Stimulated activated naive CD4-positive, alpha-beta T cell treated with Interleukin-2 at 50 U/mL for 16 hours (primary cell): ENCODE measurements at places on chromosomes 16 and 17.

- DNase-seq = no peak
These were observed 22.6 kb downstream of the PRPSAP1 start for GRCh38 chr17:76331083-76331482.

- DNase-seq = no peak
These were observed 31.6 kb downstream of the IQCK start for GRCh38 chr16:19749571-19750080.

DNA sequence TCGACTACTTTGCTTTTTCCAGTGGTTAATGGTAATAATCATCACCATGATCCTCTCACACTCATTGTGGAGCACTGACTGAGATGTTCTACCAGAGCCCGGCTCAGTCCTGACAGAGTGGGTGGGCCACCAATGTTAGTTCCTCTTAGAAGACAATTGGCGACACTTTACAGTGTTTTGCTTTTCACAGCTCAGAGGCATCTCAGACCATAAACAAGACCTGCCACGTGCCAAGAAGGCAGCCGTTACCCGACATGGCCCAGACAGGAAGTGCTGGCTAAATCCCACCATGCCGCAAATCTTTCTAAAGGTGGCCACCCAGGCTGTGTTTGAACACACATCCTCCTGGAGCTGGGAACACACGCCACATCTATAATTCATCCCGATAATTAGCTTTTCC is 103.7 kb downstream of the XYLT1 start:
- no peak for DNase-seq

DNA sequence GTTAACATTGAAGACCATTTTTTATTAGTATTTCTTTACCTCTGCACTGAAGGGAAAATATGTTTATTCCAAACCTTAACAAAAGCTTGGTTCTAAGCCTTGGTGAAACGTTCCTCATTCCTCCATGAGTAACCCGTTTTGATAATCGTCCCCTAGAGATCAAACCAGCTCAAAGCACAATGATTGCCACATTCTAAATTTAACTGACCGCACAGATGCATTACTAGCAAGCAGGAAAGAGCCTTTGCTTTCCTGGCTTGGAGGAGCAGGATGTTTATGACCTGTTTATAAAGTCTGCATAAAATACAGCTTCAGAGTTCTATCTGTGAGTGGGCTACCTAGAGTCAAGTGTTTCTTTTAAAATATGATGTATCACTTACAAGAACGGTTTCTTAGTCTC is 193.8 kb downstream of the TMEM114 start:
- no peak for DNase-seq

GRCh38 chr17:37118366-37119137 is 169.8 kb downstream of the AATF start:
- DNase-seq = no peak

DNA sequence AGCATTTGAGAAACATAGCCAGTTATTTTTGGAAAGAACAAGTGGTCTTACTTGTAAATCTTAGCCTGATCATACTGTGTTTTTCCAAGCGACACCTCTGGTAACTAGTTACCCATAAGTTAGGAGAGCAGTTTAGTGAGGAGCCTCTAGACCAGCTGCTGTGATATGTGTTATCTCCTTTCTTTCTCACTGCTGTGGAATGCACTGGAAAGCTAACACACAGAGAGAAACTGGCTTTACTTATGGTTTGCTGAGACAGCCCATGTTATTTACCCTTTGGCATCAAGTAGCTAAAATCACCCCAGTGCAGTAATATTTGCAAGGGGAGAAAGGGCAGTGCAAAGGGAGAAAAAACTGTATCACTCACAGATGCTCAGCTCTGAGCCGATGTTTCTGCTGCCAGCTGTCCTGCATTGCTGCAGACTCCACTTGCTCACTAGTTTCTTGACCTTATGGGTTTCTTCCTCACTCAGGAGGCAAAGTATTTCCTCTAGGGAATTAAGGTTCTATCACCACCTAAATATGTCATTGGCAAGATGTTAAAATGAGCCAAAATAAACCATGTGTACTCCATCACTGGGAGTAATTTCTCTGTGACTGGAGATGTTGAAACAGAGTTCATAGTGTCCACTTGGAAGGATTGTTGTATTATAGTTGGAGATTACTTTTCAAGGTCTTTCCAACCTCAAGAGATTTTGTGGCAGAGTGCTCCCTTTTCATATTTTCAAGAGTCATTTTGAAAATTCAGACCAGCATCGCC is 2.3 kb downstream of the RBFOX1 start:
- no peak for DNase-seq

DNA sequence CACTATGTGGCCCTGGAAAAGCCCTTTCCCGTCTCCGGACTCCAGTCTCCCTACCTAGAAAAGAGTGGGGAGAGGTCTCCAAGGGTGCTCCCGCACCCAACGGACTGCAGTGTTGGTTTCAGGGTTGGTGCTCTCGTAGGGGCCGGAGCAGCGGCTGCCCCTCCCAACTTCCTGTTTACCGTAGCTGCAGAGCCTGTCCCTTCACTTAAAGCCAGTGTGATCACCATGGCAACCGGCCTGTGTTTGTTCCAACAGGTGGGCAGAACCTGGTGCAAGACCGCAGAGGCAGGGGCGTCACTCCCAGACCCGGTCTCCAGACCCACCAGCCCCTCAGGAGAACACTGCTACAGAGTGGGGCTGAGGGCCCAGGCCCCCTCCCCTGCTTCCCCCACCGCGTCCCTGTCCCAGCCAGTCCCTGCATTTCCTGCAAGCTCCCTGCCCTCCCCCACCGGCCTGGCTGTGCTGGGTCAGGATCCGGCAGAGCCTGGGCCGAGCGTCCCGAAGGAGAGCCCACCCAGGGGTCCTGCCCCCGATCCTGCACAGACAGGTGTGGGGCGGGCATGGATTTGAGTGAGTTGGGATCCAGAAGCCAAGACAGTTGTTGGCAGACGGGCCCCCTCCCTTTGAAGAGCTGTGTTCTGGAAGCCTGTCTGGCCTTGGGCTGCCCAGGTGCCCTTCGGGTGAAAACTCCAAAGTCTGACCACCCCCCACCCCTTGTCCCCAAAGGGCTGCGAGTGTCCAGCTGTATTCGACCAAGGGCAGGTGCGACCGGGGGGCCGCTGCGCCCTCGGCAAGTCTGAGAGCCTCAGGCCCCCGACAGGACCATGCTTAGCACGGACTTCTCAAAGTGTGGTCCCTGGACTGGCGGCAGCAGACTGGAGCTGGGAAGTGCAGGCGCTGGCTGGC is 1.5 kb upstream of the BAIAP3 start:
- DNase-seq = peak; percentile 16

DNA sequence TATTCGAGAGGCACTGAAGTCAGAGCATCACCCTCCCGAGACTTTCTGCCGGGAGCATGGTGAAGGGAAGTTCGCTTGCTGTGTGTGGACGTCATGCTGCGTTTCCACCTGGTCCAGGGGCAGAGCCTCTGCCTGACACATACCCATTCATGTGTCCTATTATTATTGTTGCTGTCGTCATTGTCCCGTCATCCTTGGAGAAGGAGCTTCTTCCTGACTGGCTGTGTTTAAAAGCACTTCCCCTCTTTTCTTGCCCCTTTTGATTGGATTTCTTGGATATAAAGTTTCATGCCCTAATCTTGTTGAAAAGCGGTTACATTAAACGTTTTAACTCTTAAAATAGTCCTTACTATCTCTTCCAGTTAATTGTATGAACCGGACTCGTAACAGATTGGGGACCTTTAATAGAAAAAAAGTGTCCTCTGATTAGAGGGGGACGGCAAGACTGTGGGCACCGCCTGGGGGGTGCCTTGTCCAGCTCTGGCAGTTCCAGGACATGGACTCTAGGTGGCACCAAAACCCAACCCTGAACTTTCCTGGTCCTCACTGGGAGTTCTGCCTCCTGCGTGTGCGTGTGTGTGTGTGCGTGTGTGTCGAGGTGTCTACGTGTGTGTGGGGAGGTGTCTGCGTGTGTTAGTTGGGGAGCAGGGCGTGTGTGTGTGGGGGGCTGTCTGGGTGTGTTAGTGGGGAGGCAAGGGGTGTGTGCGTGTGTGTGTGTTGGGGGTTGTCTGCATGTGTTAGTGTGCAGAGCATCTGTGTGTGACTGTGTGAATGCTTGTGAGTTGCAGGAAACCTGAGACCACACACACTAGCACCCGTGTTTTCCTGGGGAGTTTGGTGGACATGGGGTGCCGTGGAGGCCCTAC is 133.3 kb upstream of the CIBAR2 start:
- DNase-seq = peak; percentile 4

- peak; percentile 31 for DNase-seq
These were observed 46.6 kb upstream of the NUDT7 start for GRCh38 chr16:77675464-77676324.

- no peak for DNase-seq
These were observed 14.9 kb downstream of the SHCBP1 start for GRCh38 chr16:46606231-46606630.

- DNase-seq = no peak
These were observed at the start of gene MC1R for GRCh38 chr16:89918453-89919347. Gene MC1R, plus strand, starts transcription at chr16:89918862. Its CDS starts 397 bp downstream, at chr16:89919259.

GRCh38 chr17:19671433-19671832 is 22.9 kb downstream of the ALDH3A2 start:
- no peak for DNase-seq

DNA sequence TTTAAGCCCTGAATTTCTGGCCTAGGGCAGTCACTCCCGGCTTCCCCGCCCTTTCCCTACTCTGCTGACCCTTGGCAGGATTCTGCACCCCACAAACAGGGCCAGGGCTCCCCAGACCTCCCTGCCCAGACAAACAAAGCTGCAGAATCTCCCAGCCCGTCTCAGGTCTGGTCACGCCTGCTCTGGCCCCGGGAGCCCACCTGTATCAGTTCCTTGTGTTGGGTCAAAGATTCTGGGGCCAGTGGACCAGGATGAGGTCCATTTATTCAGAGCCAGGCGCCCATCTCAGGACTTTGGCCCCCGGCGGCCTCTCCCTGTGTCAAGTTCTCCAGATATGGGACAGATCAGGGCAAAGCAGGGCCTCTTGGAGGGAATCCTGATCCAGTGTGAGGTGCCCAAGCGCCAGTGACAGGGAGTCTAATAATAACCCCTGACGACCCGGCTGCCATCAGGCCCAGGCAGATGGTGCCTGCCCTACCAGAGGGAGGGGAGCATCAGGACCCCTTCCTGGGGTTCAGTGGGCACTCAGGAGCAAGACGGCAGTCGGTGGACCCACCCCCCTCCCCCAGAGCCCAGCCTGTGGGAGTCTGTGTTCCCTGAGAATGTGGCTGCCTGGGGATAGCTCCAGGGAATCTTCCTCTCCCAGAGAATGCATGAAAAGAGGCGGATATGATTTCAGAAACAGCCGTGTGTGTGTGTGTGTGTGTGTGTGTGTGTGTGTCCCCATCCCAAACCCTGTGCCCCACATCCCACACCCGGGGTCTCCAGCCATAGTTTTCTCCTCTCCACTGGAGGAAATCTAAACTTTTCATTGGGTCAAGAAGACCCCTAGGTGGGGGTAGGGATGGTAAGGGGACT is 1.3 kb downstream of the TTYH2 start:
- DNase-seq = no peak

GRCh38 chr17:65181237-65182061 is 44.3 kb downstream of the RGS9 start:
- peak; percentile 56 for DNase-seq

- no peak for DNase-seq
These were observed 93.9 kb downstream of the MSI2 start for GRCh38 chr17:57350266-57350665.

DNA sequence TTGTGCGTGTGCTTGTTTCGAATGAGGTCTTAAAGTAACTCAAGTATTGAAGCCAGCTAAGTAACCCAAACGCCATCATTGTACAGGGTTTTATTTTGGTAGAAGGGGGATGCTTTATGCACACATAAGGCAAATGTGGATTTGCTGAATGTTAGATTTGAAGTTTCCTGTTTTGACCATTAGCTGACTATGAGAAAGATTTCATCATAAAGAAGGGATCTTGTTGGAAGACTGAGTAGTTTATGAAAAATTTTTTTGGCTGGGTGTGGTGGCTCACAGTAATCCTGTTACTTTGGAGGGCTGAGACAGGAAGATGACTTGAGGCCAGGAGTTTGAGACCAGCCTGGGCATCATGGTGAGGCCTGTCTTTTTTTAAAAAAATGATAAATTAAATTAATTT is 10.0 kb upstream of the ZFP3 start:
- DNase-seq = no peak

DNA sequence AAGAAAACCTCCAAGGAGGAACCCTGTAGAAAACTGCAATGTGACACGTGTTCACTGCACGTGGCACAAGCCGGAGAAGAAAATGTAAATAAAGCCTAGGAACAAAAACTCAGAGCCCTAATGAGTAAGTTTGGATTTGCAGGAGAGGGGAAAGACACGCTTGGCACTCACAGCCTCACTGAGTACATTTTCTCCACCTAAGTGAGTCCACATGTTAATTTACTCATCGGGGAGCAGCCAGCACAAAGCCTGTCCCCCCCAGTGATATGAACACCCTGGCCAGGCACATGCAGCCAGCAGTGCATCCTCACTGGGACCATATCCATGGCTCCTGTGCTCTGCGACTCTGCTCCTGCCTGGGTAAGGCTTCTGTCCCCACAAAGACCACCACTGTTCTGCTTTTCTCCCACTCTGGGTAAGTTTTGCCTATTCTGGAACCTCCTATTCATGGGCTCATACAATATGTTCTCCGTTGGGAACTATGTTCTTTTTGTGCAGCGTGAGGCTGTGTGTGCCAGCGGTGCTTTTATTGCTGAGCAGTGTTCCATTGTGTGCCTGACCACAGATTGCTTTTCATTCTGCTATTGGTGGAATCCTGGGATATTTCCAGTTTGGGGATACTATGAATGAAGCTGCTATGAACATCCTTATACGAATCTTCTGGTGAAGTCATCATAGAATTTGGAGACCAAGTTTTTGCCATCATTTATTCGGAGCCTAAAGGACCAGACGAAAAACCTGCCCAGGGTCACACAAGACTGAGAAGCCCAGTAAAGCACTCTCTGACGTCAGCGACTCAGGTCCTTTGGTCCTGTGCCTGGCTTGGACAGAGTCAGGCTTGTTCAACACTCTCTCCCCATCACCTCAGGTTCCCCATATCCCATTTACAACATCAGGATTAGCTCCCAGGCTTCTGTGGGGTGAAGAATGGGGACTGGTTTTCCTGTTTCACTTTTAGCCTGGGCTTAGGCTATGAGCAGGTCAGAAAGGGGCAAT is 53.3 kb downstream of the RNF112 start:
- DNase-seq = no peak

DNA sequence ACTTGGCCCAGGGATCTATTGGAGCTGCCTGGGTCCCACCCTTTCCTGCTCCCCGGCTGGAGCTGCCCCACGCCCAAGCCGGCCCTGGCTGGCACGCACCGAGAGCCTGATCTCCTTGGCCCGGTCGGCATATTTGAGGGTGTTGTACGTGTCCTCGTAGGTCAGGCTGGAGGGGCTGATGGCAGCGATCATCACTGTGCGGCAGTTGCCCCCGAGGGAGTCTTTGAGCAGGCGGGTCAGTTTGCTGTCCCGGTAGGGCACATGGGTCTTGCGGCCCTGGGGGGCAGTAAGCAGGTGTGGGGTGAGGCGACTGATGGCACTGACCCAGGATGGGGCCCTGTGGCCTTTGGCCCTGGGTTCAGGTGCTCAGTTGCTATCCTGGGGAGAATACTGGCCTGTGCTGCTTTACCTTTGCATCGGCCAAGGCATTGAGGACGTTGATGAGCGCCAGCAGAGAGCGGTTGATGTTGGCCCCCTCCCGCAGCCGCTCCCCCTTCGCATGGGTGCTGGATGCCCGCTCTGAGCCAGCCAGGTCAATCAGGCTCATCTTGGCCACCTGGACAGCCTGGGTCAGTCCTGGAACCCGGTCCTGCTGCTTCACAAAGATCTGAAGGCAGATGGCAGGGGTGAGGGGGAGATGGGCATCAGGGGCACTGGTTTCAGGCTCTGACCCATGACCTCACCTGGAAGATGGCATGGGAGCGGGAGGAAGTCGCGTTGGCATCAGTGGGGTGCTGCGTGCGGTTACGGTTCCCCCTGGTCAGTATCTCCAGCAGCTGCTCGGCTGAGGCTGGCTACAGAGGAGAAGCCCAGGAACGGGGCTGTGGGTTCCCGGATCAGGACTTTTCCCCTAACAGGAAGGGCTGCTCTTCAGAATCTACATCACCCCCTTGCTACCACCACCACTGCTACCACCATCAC is 13.5 kb downstream of the KIF18B start:
- no peak for DNase-seq
